GM23248 (cell line): ENCODE measurements at places on chromosomes 3 and 15.
A peak's percentile ranks its signal among the peaks of the same experiment; 100 is the strongest.

DNA sequence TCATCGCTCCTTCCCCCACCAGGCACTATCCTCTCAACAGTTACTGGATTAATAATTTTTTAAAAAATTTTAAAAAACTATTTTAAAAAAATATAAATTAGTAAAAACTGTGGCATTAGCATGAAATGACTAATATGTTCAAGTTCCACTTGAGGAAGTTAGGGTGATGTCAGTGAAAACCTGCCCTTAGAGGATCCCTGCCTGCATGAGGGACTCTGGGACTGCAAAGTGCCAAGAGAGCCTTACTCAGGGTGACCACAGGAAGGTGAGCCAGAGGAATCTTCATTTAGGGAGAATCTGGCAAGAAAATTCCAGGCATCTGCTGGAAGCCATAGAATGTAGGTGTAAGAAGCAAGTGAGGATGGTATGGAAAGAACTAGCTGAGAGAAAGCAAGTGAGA lies 157.7 kb upstream of the BCL6 start:
- peak; percentile 41 for DNase-seq

- no peak for DNase-seq
Measured at GRCh38 chr3:195796795-195797194, 14.9 kb downstream of the MUC4 start.

DNA sequence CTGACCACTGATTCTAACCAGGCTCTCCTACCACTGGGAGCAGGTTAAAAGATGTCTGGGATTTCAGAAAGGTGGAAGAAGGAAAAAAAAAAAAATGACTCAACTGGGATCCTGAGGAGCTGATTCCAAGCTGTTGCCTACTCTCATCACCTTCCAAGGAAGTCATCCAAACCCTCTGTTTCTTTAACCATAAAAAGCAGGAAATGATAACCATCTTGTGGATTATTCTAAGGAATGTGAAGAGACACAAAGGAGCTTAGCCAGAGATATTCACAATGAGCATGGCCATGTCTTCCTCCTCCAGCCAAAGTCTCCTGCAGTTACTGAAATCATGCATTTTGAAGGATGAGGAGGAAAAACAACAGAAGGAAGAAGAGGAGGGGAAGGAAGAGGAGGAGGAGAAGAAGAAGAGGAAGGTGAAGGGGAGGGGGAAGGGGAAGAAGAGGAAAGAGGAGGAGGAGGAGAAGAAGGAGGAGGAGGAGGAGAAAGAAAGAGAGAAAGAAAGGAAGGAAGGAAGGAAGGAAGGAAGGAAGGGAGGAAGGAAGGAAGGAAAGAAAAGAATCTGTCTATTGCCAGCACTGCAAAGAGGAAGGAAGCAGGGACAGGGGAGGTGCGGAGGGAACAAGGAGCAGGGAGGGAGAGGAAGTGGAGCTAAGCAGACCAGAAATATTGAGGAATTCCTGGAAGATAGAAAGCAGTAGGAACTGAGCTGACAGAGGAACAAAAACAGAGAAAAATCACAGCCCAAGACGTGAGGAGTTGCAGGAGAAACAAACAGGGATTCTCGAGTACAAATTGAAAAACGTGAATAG lies 229.2 kb downstream of the UACA start:
- DNase-seq, result peak; percentile 35

DNA sequence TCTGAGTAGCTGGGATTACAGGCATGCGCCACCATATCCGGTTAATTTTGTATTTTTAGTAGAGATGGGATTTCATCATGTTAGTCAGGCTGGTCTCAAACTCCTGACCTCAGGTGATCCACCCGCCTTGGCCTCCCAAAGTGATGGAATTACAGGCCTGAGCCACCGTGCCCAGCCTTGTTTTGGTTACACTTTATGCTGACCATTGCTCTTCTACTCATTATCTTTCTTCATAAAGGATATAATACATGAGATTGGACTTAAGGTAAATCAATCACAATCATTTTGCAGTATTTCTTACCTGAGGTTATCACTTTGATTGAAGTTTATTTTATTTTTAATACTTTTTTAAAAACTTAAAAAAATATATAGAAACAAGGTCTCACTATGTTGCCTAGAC lies 2.2 kb upstream of the LEO1 start:
- DNase-seq, result no peak

GRCh38 chr15:52505151-52505550 lies 23.5 kb downstream of the MYO5A start:
- DNase-seq, result no peak

- peak; percentile 52 for DNase-seq
Measured at GRCh38 chr3:152236716-152237115, 32.0 kb upstream of the MBNL1 start.

GRCh38 chr15:51613951-51614350 lies 8.6 kb downstream of the DMXL2 start:
- DNase-seq, result no peak

DNA sequence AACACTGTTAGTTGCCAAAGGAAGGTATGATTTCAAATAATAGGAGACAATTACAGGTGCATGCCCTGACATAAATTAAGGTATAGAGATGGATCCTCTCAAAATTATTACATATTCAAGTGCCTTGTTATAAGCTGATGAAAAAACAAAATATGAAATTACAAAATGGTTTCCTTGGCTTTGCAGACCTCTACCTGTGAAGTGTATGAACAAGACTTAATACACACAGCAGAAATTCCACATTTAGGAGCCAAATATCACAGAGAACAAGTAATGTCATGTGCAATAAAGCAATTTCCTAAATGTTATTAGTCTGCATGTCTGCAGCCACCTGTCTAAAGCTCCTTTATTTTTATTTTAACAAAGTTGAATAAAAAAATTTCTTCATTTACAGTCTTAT lies 151.5 kb downstream of the ALCAM start:
- DNase-seq, result no peak
